ENCODE measurements at places on chromosomes 2 and 18. TPM values are rescaled to one million over a fixed set of nuclear protein-coding genes. Genes with fewer than 3 reads are reported as not detected.

The DNAJB2 gene
- 42.6 TPM for total RNA-seq

The G6PC2 gene
- not detected for total RNA-seq

The CFAP65 gene
- not detected for total RNA-seq

The SLC14A1 gene
- total RNA-seq = 2.5 TPM

The RALB gene
- 62.9 TPM for total RNA-seq
